ENCODE measurements at places on chromosomes 6 and 20.

GRCh38 chr6:104527761-104528415 lies 331.8 kb downstream of the HACE1 start:
- DNase-seq = peak; percentile 54

DNA sequence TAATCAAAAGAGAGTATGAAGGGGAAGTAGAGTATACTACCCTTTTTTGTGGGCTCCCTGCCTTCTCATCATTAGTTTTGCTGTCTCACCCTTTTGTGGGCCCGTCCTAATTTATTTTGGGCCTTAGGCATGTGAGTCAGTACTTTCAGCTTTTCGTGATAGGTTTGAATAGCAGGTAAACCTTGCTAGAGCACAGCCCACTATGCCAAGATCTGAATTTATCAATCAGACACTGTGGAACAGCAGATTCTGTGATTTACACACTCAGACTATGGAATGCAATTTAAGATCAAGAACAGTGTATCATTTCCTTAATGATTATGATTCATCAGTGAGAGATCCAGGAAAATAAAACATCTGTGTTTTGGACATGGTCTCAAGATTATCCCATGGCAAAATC lies 1117.1 kb downstream of the KHDRBS2 start:
- no peak for DNase-seq

GRCh38 chr20:45822857-45823256 lies 4.3 kb downstream of the TNNC2 start:
- peak; percentile 22 for DNase-seq

DNA sequence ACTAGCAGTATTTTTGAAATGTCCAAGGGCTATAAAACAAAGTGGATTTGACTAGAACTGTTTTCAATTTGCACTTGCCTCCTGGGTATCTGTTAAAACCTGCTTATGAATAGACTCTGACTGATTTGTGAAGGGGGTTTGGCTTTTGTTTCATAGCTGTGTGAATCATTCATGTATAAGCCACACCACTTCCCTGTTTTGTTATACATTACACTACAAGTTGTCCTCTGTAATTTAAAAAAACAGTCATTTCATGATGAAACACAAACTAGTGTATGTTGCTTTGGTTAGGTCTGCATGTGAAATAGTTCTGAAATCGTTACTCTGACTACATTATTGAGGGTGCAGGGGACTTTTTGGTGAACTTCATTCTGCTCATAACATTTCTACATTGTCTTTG lies 121.7 kb downstream of the NKAIN2 start:
- peak; percentile 36 for DNase-seq

- DNase-seq = no peak
These were observed 7.9 kb upstream of the ABRACL start for GRCh38 chr6:139020689-139021088.

DNA sequence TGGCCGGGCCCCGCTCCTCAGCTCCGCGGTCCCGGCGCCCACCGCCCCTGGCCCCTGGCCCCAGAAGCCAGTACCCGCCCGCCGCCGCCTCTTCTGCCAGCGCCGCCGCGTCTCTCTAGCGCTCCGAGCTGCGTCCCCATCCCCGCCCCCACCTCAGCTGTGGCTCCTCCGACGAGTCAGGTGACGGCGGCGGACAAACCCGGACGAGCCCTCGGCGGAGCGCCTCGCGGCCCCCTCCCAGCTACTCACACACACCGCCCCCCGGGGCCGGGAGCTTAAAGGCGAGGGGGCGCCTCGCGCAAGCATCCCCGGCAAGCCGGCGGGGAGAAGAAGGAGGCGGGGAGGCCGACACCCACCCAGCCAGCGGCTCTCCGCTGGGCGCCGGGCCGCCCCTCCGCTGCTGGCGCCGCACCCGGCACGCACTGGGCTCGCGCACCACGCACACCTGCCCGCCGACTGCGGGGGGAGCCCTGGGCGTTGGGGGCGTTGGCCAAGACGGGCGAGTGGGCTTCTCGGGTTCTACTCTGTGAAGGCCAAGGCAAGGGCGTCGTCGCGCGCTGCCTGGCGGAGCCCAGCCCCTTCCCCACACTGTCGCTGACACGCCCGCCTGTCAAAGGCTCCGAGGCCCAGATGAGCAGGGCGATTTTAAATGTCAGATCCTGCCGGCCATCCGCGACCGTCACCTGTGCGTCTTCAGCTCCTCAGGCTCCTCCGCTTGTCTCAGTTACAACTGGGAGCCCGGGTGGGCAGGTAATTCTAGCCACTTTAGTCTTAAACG lies at the start of gene SNAP91:
Gene SNAP91, minus strand, starts transcription at position 132 of the 778 bp plus-strand sequence. CDS start 1,174 bp downstream, outside the sequence.
- DNase-seq = peak; percentile 3

DNA sequence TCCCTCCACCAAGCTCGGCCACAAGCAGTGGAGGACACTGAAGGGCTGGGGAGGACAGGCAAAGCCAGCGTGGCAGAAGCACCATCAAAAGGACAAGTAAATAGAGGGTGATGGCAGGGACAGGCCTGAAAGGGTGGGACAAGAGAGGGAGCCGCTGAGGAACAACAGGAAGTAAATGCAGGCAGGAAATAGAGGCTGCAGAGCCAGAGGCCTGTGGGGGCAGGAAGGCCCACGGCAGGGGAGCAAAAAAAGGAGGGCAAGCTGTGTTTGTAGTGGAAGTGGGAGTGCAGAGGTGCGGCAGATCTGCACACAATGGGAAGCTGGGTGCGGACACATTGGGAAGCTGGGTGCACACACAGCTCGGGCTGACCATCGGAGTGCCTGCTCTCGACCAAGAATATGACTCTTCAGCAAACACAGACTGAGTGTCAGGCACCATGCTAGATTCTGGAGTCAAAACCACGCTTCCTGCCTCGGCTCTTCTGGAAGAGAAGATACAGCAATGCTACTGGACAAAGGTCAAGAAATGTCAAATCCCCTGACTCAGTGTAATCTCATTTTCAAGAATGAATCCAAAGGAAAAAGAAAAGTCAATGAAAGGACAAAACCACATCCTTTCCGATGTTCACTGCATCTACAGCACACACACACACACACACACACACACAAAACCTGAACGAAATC lies 40.4 kb upstream of the RAB22A start:
- no peak for DNase-seq

- DNase-seq = no peak
These were observed 12.5 kb upstream of the ZDHHC14 start for GRCh38 chr6:157368359-157369049.

- DNase-seq = no peak
These were observed 1712.2 kb downstream of the GRIK2 start for GRCh38 chr6:103105686-103106085.

DNA sequence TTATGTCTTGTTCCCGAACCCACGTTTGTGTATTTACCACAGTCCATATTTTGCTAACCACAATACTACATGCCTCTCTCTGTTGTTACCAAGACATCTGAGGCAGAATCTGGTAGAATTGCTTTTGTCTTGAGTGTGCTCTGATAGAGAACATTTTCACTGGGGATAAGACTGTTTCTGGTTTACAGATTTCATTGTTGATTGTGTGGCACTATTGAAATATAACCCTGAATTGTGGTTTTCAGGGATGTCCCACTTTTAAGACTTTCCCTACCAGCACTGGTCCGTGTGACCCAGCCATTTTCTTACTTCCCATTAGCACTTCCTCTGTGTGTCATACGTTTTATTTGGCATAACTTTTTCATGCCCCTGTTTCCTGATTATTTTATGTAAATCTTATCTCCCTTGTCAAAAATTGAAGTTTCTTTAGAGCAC lies 12.2 kb downstream of the NCOA7 start:
- DNase-seq = no peak

DNA sequence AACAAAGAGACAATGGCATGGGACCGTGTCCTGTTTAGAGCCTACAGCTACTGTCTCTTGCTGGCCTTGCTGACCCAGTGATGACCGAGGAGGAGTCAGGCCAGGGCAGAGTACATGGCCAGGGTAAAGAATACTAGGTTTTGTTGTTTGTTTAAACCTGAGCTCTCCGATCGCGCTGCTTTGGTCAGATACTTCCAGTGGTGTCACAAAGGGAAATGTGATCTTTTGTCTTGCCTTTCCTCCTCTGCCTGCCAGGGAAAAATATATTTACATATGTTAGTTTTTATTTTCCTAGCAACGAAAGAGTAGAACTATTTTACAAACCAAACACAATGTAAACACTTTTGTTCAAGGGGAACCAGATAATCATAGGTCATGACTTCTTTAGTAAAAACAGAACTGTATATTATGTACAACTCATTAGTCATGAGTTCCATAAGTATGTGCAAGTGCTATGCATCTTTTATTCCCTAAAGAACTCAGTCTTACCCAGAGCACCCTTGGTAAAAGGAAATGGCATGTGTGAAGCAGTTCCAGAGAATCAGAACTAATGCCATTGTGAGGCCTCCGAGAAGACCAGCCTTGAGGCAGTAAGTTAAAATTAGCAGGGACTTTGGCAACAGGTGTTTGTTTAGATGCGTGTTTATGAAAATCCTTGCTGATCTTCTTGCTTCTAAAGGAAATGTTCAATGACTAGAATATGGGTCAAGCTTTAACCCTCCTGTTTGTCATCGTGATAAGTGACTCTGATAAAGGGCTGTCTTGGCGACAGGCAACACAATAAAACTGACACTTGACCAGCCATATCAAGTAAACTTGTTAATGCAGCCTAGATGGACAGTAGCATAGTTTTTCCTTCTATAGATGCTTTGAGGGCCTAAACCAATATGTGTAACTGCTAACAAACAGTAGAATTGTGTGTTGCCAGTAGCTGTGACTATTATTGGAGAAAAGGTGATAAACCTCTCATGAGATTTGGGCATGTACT lies 204.6 kb downstream of the NKAIN2 start:
- DNase-seq = no peak

DNA sequence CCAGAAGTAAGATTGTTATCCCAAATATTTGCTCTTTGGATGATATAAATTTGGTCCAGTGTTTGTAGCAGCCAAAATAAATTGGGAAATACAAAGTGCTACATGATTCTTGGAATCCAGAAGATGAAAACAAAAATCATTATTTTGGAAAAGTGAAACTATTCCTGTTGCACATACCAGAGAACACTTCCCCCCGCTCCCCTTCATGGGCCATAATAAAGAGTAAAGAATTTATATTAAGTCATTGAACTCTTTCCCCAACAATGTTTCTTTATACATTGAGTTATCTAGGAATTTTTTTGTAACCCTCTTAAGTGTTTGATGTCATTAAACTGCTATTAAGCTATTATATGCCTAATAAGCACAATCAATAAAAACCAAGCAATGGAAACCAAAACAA lies 490.4 kb upstream of the HS3ST5 start:
- no peak for DNase-seq

DNA sequence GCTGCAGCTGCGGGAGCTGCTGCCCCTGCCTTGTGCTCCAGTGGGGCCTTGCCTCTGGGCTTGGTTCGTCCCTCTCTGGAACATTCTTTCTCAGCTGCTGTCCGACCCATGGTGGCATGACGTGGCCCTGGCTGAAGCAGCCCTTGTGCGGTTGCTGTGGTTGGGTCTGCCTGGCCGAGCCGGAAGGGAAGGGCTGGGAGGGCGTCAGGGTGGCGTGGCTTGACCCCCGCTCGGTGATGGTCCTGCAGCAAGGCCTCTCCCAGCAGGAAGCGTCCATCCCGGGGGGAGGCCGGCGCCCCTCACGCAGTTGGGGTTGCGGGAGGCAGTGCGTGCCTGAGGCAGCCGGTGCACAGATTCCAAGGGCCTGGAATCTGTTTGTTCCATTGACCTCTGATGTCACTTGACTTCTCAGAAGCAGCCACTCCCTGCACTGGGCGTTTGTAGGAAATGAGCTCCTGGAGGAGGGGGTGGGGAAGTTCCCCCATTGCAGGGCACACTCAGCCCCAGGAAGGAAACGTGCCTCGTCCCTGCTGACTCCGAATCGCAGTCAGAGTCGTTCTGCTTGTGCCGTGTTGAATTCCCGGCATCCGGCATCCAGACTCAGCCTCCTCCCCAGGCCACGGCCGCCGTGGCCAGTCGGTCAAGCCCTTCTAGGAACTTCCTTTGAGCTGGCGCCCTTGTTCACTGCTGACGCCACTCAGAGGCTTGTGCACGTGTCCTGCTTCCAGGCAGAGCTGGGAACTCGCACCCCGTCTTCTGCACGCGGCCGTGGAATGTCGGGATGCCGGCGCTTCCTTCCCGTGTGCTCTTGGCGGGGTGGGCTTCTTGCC lies 9.7 kb upstream of the TNFRSF6B start:
- peak; percentile 64 for DNase-seq

DNA sequence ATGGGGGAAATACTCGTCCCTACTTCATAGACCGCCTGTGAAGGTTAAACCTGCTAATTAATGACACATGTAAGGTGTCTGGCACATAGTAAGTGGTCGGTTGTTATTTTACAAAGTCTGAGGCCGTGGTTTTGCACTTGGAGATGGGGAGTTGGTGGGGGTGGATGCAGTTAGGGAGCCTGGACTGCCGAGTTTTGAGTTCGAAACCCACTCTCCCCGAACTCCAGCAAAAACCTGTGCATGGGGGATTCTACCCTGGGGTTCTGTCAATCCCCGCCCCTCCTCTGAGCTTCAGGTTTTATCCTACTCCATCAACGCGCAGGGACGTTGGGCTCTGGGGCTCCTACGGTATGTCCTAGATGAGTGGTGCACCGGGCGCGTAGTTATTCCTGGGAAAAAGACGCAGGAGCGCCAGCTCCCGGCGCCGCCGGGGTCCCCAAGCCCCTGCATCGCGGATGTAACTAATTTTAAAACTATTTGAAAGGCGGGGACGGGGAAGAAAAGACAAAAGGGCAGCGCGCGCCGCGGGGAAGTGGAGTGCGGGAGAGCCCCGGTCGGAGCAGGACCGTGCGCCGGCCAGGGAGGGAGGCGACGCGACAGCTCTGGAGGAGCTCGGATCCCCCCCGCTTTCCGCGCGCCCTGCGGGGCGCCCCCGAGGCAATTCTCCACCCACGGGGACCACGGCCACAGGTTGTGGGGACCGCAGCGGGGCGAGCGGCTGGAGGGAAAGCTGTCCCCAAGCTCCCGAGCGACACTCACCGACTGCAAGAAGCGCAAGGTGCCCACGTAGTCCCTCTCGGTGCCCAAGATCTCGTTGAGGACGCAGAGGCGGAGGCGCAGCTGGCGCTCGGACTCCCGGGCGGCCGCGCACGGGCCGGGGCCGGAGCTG lies 672 bp downstream of the PREX1 start:
- DNase-seq = no peak

DNA sequence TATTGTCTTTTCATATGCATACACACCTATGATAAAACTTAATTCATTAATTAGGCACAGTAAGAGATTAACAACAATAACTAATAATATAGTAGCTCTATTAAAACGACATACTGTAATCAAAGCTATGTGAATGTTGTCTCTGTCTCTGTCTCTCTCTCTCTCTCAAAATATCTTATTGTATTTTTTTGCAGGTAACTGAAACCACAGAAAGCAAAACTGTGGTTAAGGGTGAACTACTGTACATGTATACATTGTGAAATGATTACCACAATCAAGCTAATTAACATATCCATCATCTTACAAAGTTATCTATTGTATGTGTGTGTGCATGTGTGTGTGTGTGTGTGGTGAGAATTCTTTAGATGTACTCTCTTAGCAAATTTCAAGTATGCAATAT lies 242.0 kb upstream of the RSPO3 start:
- no peak for DNase-seq

GRCh38 chr20:23090147-23090546 lies 4.0 kb upstream of the CD93 start:
- DNase-seq = no peak

GRCh38 chr20:38791940-38792339 lies 13.6 kb upstream of the PPP1R16B start:
- DNase-seq = no peak

Data from fibroblast of skin of scalp (primary cell).